ENCODE measurements at places on chromosomes 2 and 18.

DNA sequence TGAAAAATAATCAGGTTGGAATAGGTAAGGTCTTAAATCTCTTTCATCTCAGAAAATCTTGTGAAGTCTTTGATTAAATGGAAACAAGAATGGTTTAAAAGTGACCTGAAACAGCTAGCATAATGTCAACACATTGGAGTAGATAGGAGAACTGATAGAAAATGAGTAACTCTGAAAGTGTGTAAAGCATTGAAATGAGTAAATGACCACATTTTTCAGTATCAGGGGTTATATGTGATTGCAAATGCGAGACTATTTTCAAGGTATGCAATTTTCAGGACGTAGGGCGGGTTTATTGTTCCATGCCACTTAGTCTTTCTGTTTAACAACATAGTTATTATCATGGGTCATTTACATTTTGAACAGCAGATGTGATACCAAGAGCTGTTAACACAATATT lies 1383.2 kb downstream of the LRP1B start:
- DNase-seq: no peak

GRCh38 chr2:179613701-179614100 lies 247.7 kb downstream of the ZNF385B start:
- DNase-seq: no peak

DNA sequence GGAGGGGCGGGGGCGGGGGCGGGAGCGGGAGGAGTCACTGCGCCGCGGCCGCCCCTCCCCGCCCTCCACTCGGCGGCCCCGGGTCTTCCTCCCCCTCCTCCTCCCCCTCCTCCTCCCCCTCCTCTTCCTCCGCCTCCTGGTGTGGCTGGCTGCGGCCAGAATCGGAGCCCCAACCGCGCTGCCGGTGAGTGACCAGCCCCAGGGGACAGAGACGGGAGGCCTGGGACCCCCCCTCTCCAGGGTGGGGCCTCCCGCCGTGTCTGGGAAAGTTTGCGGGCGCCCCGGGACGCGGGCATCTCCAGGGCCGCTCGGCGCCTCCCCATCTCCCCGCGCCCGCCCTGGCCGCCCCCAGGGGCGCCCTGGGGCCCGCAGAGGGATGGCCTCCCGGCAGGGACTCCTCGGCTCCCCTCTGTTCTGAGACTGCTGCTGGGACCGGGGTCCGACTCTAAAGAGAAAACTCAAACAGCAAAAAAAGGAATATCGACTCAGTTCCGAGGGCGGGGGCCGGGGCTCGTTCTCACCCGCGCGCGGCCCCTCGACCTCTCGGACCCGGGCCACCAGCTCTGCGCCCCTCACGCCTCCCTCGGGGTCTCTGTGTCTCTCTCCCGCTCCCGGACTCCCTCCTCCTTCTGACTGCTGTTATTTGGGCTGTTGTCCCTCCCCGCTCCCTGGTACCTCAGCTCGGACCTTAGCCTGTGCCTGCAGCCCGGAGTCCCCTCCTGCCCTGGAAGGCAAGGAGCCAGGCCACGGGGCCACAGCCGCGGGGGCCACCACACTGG lies at the start of gene STON1:
STON1 (plus strand) TSS at position 122 of the 779 bp plus-strand sequence. CDS start 50,480 bp downstream, outside the sequence.
- DNase-seq: no peak

- no peak for DNase-seq
Measured at GRCh38 chr2:239258248-239258647, 142.6 kb downstream of the HDAC4 start.

GRCh38 chr2:241613017-241613780 lies 23.8 kb downstream of the THAP4 start:
- no peak for DNase-seq

DNA sequence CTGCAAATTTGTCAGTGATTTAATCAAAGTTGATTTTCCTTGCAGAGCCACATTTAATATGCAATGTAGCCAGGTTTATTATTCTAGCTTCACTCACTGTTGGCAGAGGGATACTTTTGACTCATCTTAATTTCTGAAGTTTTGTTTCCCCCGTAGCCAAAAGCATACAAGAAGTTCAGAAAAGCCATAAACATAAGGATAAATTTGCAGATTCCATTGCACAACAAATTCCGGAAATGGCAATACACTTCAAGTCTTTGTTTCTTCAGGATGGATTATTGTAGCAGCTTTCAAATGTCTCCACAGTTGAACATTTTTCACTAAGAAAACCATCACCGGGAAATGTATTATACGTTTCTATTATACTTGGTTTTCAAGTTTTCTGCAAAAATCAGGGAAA lies 88.0 kb upstream of the ZCCHC2 start:
- DNase-seq: no peak

- DNase-seq: no peak
Measured at GRCh38 chr2:201171259-201171814, 11.6 kb upstream of the CASP10 start.

DNA sequence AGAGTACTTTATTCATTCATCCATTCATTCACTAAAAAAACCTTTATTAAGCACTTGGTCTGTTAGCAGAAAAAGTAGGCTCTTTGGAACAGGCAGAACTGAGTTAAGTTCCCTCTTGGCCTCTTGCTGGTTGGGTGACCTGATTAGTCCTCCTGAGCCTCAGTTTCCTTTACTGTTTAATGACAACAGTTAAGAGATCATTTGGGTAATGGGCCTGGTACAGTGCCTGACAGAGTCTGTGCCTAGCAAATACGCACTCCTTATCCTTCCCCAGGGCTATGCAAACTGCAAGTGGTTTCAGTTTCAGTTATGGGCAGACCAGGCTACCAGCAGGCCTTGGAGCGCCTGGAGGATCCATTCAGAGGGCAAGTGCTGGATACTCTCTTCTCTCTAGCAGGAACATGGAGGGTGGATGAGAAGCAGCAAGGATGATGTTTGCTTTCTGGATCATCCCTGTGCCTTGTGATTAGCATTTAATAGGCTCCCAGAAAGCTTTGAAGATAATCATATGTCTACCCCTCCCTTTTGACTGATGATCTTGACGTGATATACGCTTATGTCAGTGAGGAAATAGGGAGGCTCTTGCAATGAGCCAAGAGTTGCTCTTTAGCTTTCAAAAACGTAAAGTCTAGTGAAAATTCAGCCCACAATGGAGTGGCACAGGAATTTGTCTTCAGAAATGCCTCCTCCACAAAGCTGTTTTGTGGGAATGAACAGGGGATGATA lies 12.4 kb upstream of the TAF1B start:
- no peak for DNase-seq

GRCh38 chr2:2256011-2256410 lies 75.1 kb downstream of the MYT1L start:
- DNase-seq: no peak

DNA sequence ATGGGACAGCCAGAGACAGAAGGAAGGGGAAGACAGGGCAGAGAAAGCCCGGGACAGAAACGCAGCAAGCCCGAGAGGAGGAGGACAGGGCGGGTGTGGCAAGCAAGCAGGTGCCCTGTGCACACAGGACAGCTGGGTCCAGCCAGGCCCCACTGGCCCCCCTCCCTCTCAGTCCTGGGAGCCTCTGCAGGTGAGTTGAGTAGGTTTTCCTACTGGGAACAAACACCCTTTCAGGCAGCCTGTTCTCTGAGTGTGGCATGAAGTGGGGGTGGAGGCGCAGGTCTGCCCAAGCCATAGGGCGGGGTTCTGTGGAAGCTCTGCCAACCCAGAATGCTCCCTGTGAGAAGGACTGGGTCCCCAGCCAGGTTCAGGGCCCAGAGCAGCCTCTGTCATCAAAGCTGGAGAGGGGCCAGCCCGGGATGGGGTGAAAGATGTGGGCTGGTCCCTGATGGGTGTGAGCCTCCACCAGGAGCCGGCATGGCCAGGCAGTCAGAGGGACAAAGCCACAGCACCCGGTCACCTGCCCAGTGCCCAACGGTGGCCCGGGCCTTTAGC lies 129.4 kb downstream of the TFCP2L1 start:
- no peak for DNase-seq

DNA sequence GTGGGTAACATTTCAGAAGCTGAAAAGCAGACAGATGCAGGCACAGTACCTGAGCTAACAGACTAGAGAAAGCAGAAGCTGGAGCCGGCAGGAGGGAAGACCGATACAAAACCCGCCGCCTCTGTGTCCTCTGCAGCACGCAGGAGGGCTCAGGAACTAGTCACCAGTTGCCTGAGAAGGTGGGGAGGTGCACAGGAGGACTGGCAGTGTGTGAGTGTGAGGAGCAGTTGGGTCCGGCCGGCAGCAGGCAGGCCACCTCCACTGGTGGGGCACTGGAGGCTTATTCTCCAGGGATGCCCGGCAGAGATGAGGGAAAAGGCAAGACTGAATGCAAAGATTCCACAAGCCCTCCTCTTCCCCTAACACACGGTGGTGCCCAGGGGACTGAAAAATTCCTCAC lies 18.2 kb downstream of the ERCC3 start:
- no peak for DNase-seq

GRCh38 chr2:28420722-28421121 lies 28.1 kb downstream of the FOSL2 start:
- no peak for DNase-seq

DNA sequence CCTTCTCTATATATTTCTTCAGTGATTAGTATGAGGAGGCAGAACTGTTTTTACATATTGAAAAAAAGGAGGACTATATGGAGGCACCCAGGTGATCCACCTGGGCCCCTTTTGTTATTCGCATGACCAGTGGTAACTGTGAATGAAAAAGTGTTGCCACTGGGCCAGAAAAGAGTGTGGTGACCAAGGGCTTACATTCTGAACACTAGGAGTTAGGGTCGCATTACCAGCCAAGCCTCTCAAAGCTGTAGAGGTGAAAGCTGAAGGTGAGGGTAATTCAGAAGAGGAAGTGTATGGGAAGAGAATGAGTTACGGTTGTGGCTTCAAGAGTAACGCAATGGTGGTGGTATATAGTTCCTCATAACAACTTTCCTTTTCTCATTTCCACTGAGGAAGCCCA lies 487.6 kb downstream of the TMEM182 start:
- no peak for DNase-seq

DNA sequence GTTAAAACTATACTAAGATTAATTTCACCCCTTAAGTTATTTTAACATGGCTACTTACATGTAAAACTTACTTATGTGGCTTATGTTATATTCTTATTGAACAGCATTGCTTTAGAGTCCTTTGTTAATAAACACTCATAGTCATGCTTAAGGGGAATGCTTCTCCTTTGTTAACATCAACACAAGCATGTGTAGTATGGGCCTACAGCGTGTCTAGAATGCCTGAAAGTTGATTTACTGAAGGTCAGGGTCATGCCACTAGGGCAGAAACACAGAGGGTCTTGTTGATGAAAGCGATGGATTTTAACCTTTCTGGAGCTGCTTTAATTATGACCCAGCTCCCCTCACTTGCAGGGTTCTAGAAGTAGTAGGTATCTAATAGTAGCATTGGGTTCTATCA lies 159.8 kb upstream of the DLX2 start:
- no peak for DNase-seq

GRCh38 chr2:42914860-42915259 lies 122.5 kb upstream of the HAAO start:
- no peak for DNase-seq

GRCh38 chr18:66674286-66674685 lies 70.4 kb upstream of the CDH19 start:
- no peak for DNase-seq

GRCh38 chr2:44479127-44479887 lies 117.6 kb downstream of the CAMKMT start:
- DNase-seq: peak; percentile 0

DNA sequence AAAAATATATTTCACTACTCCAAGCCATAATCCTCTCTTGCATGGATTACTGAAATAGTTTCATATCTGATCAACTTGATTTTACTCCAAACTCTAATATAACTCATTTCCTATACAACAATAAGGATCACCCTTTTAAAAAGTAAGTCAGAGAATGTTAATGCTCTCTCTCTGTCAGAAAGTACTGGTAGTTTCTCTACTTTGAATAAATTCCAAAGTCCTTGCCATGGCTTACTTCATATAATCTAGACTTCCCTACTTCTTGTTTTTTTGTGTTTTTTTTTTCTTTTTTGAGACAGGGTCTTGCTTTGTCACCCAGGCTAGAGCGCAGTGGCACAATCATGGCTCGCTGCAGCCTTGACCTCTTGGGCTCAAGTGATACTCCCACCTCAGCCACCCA lies 36.2 kb downstream of the MAP3K2 start:
- no peak for DNase-seq

- DNase-seq: no peak
Measured at GRCh38 chr2:169743549-169743948, 9.9 kb downstream of the KLHL23 start.

- DNase-seq: no peak
Measured at GRCh38 chr2:217722883-217723472, 279.8 kb downstream of the TNS1 start.

DNA sequence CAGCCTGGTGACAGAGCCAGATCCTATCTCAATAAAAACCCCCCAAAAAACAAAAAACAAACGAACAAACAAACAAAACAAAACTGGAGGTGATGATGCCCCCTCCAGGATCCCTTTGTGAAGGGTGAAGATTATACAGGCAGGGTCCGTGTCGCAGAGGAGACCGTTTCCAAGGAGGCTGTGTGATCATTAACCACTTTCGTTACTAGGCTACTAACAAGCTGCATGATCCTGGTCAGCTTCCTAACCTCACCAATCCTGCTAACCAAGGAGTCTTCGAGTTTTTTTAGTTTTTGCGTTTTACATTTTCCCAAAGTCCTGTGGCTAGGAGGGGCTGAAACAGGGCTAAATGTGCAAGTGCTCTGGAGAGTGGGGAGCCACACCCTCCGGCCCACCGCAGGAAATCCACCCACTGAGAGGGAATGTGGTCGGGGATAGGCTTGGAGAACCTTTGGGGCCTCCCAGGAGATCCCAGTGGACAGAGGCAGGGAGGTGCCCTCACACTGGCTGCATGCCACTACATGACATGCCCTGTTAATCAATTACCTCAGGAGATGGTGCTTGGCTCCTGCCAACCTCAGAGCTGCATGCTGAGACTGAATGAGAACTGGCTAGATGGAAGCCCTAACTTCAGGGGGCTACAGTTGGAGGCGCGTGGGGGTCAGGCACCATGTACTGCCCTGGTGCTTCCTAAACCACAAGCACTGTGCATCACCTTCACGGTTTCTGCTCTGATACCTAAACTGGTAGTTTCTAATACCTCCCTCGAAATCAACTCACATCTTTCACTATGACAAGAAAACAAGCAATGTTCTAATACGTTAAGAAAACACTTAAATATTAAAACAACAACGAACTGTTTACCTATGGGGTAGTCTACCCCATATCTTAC lies 67.5 kb upstream of the RGPD5 start:
- no peak for DNase-seq

GRCh38 chr18:63157293-63158011 lies 162.1 kb downstream of the BCL2 start:
- DNase-seq: no peak
